ENCODE measurements at places on chromosomes 12 and 14.

DNA sequence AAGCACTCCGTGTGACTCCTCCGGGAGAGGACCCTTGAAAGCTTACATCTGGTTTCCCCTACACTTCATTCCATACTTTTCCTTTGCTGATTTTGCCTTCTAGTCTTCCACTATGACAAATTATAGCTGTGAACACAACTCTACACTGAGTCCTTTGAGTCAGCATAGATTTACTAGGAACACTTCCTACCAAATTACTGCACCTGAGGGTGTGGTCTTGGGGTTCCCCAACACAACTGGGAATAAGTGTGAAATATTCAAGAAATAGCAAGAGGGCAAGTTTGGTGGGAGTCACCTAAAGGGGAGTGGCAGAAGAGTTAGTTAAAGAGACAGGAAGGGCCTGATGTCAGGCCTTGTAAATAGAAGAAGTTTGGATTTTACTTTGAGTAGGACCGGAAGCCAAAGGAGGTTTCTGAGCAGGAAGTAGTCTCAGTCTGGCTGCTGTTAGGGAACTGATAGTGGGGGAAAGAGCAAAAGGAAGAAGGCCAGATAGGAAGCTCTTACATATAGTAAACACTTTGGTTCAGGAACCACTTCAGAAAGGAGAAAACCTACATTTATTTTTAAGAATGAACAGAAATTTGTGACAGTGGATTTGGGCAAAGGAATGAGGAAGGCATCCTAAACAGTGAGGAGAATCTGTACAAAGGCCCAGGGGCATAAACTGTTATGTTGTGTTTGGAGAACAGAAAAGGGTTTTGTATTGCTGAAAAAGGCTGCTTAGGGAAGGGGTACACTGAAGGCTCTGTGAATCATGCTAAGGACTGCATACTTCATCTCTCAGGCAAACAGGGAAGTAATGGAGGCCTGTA, 14.2 kb downstream of the SEL1L start:
- DNase-seq = no peak

GRCh38 chr12:44317651-44318126, 481.8 kb downstream of the TMEM117 start:
- peak; percentile 18 for DNase-seq

DNA sequence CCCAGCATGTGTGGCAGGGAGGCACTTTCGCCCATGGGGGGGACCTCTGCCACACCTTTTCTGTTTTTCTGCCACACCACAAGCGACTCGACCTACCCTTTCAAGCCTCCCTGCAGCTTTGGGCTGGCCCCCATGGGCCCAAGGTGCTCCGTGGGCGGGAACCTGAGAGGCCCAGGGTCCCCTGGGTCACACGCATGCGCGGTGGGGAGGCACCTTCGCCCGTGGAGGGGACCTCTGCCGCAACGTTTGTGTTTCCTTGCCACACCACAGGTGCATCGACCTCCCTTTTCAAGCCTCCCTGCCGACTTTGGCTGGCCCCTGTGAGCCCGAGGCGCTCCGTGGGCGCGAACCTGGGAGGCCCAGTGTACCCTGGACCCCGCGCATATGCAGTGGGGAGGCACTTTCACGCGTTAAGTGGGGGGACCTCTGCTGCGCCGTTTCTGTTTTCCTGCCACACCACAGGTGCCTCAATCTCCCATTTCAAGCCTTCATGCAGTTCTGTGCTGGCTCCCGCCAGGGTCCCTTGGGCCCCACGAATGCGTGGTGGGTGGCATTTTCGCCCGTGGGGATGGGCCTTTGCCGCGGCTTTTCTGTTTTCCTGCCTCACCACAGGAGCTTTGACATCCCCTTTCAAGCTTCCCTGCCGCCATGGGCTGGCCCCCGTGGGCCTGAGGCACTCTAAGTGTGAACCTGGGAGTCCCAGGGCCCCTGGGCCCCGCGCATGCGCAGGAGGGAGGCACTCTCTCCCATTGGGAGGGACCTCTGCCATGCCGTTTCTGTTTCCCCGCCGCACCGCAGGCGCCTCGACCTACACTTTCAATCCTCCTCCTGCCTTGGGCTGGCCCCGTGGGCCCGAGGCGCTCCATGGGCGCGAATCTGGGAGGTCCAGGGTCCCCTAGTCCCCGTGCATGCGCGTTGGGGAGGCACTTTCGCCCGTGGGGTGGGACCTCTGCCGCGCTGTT, 332.2 kb downstream of the ALG10 start:
- no peak for DNase-seq

DNA sequence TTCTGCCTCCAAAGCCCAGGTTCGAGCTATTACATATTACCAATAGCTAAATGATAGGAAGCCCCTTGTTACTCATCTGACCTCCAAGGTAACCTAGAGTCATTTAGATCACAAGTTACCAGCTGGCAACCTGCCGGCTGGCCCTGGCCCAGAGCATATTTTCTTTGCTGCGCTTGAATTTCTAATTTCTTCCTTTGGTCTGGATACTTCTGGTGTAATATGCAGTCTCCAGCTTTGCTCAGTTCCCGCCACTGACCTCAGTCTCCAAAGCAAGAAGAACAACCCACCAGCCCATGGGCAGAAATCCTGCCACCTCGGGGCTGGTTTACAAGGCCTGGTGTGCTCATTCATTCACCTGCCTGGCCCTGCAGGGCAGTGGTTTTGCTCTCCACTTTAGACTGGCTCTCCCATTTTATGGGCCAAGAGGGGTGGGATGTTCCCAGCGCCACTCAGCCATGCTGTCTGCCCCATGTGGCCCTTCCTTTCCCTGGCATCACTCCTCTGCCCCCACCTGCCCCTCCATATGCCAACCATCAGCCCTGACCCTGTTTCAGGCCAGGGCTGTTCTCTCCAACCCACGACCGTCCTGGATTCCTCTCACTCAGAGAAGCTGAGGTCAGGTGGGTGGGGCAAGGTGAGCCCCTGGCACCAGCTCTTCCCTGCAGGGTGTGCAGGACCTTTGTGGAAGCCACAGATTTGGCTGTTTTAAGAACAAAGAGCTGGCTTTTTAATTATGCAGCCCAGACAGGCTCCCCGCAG, 76.0 kb downstream of the PRIMA1 start:
- no peak for DNase-seq

- no peak for DNase-seq
These were observed 98.6 kb downstream of the MYF5 start for GRCh38 chr12:80815351-80815750.

GRCh38 chr12:18224745-18225144, 36.6 kb upstream of the PIK3C2G start:
- peak; percentile 9 for DNase-seq

Data from epithelial cell of proximal tubule (primary cell).